ENCODE measurements at places on chromosomes 1 and 21.

GRCh38 chr1:12387641-12388040, 157.8 kb downstream of the VPS13D start:
- peak; percentile 15 for DNase-seq

- no peak for DNase-seq
Measured at GRCh38 chr1:201914456-201915235, 25.9 kb downstream of the SHISA4 start.

- no peak for DNase-seq
Measured at GRCh38 chr1:22303816-22304215, 147.8 kb upstream of the ZBTB40 start.

DNA sequence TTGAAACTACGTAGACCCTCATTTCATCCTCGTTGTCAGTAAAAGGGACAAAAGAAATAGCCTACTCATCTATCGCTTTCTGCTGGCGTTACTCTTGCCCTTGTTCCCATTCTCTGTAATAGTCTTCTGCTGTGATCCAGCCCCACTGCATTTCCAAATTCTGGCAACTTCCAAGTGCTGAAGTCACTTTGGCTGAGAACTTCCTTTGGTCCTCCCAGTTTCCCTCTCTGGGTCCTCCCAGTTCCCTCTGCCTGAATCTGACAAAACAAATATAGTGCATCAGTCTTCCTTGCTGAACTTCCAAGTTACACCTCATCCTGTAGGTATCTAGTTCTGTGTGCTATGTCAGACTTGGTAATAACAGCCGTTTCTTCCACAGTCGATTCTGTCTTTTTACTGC, 47.0 kb upstream of the PLA2G4A start:
- DNase-seq = no peak

DNA sequence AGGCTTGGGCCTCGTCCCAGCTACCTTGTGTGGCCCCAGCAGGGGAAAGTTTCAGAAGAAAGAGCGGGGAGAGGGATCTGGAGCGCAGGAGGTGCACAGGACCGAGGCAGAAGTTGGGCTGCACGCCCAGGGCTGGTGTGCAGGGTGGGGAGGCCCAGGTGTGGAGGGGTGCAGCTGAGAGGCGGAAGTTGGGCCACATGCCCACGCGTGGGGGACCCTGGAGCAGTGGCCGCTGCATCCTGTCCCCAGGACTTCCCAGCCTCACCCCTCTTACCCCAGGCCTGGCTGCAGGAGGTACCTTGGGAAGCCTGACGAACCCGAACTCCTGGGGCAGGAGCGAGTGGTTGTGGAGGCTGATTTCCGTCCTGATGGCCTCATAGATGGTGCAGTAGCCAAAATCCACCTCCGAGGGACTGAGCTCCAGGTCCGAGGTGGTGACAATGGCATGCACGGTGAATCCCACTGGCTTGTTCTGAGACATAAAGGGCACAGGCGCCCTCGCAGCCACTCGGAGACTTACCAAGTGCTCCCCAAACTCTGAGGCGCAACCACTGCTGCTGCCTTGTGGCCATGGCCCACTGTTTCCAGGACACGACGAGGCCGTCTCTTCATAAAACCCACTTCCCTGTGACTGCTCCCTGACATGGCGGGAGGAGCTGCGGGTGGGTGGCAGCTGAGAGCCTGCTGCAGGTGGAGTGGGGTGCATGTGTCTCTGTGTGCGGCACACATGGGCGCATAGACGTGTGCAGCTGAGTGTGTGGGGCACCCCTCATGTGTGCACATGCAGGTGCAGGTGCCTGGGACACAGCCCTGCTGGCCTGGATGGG, 20.4 kb upstream of the TMEM52 start:
- DNase-seq = no peak

DNA sequence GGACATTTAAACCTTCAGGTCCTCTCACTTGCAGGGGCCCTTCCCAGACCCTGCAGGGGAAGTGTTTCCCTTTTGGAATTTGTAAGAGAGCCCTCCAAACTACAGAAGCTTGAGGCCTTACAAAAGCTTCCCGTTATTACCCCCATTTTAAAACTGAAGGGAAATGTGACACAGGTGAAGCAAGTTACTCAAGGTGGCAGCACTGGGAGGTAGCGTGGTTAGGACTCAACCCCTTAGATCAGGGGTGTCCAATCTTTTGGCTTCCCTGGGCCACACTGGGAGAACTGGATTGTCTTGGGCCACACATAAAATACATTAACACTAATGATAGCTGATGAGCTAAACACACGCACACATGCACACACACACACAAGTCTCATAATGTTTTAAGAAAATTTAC, 15.8 kb upstream of the ZC3H12A start:
- DNase-seq = no peak

DNA sequence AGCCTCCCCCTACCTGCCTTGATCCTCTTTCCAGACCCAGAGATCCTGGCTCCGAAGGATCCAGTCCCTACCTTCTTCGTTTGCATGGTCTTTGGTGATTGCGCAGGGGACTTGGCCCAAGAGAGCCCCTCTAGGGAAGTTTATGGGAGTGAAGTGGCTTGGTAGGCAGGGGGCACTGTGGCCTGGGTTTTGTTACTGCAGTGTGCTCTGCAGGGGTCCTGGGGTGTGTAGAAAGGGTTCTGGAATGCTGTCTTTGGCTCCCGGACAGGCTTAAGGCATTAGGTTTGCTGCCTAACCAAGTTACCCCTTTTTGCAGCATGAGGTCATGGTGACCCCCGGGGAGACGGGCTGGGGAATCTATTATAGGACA, 3.8 kb downstream of the ATP8B2 start:
- DNase-seq = peak; percentile 91

DNA sequence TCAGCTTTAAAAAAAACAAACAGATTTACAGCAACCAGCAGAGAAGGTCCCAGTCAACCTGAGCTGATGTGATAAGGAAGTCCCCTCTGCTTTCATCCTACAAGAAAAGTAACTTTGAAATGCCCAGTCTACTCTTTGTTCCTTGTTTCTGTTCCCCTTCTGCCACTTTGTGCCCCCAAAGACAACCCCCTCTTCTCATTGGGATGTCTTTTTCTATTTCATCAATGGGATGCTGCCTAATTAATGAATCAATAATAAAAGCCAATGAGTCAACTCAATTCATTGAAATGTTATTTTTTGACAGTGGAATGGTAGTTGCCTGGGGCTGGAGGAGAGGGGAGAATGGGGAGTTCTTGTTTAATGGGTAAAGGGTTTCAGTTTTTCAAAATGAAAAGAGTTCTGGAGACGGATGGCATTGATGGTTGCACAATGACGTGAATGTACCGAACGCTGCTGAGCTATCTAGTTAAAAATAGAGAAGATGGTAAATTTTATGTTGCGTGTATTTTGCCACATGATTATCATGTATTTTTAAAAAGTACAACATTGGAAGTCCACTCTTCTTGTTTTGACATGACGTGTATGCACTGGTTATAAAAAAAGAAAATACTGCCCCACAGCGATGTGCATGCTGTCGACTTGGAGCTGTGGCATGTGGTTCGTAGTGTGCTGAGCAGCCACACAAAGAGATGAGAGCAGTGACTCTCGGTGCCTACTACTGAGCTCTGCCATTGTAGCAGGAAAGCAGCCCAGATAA, 22.4 kb upstream of the PADI2 start:
- no peak for DNase-seq

DNA sequence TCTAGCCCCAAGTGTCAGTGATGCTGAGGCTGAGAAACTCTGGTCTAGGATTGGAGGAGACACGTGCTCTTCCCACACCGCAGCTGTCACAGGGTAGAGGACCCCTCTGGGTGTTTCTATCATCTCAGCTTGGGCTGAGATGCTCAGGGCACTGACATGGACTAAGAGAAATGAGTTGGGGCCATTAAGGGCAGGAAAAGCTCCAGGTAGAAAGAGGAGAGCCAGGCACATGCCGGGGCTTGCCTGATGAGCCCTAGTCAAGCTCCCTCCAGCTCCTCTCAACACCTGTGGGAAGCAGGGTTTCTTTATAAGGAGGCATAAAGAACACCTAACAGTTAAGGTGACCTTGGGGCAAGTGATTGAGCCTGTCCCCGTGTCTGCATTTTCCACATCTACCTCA, 17.3 kb downstream of the ABCA4 start:
- no peak for DNase-seq

GRCh38 chr1:53431805-53432565, 27.2 kb upstream of the DMRTB1 start:
- DNase-seq = no peak

DNA sequence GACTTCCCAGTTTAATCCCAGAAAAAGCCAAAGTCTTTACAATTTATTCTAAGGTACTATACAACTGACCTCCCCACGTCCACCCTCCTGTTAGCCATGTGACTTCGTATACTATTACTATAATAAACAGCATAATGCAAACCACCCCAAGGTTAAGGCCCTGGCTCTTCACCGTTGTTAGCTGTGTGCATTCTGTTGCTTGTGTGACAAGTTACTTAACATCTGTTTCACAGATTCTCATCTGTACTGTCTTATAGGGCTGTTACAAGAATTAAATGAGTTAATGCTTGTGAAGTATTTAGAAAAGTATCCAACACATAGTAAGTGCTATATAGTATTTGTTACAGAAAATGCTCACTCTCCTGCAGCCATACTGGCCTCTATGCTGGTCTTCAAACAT, 15.7 kb downstream of the WARS2 start:
- no peak for DNase-seq

DNA sequence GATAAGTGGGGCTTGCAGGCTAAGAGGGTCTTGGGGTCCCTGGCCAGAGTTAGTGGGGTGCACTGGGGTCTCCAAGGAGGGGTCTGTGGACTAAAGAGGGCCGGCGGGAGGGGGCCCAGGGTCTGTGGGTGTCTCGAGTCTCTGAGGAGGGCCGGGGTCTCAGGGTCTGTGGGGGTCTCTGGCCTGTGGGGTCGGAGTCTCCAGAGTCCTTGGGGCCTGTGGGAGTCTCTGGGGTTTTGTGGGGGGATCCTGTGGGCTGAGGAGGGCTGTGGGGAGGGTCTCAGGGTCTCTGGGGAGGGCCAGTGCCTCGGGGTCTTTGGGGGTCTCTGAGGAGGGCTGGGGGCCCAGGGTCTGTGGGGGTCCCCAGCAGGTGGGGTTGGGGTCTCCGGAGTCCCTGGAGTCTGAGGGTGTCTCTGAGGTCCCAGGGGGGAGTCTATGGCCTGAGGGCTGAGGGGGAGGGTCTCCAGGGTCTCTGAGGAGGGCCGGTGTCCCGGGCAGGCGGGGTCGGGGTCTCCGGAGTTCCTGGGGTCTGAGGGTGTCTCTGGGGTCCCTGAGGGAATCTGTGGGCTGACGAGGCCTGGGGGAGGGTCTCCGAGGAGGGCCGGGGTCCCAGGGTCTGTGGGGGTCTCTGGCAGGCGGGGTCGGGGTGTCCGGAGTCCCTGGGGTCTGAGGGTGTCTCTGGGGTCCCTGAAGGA, 628 bp upstream of the PLEKHM2 start:
- DNase-seq = no peak

DNA sequence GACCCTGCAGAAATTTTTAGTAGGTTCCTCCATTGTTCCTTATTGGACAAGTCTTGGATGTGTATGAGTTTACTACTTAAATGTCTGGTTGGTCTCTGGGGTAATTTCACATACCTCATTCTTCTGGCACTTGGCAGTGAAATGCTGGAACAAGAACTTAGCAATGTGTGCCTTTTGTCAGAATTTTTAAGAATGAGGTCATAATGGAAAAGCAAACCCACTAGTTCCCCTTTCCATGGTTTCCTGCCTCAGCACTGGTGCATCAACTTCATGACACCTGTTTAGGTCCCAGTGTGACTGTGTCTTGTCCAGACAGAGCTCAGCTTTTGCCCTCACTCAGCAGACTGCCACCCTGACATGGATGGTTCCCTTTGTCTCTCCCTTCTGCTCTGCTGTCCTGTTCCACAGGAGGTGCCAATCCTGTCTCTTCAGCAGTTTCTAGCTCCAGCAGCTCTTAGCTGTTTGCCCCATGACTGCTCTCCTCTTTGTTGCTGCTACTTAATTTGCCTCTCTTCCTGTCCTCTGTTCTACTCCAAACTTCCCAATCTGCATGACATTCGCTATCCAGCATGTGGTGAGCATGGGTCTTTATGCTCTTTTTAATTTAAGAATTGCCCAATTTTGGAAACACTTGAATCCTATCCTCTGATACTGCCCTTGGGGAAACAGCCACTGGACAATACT, 135.6 kb downstream of the CYYR1 start:
- peak; percentile 52 for DNase-seq

DNA sequence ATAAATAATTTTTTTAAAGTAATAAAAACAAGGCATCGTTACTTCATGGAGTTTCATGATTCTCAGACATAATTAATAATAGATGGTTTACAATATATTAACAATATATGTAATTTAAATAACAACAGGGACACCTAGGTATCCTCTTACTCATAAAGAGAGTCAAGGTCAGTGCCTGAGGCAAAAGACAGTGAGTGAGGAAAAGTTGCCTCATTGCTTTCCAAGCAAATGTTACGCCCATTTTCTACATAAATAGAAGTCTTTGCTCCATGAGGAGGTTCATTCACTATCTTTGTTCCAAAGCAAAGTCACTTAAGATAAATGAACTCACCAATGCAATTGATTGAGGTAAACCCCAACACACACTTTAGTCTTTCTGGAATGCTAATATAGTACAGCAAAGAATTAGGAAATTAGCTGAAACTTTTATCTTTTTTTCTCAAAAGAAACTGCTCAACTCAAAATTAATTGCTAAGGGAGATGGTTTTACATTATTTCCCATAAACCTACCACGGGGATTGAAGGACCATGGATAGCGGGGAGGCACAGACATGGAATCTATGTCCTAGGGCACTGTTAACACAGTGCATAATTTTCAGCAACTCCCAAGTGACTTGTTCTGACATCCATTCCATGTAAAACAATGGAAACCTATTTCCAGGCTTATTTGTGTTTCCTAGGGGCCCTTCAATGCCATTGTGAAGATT, 19.6 kb downstream of the BCL9 start:
- no peak for DNase-seq

- DNase-seq = no peak
Measured at GRCh38 chr1:14165371-14165801, 433.1 kb upstream of the KAZN start.

DNA sequence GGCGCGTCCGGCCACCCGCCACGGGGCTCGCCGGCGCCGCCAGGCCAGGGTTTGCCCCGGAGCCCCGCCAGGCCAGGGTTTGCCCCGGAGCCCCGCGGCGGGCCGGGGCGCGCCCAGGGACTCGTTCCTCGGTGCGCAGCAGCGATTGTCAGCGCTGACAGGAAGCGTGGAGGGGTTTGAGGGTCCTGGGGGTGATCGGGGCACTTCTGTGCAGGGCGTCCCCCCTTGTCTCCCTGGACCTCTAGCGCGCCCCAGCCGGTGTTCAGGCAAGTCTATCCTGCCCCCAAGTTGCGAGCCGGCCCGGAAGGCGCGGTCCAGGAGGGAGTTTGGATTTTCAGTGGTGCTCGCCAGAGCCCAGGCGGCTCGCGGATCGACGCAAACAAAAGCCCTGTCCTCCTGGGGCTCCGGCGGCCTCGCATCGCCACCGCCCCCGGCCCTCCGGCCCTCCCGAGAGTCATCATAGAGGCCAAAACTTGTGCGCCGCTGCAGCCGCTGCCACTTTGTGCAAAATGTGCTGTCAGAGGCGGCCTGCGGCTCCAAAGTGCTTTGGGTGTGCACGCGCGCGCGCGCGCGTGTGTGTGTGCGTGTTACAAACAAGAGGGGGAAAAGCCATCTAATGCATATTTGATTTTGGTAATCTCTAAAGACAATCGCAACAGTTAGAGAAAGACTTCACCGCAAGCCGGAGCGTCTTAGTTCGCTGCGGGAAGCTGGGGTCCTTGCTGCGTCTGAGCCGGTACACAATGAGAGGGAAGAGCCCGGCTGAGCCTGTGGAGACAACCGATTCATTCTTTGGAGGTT, 1.0 kb downstream of the ROR1 start:
- peak; percentile 39 for DNase-seq
